ENCODE measurements at places on chromosomes 5 and 9. TPM values are rescaled to one million over a fixed set of nuclear protein-coding genes. Genes with fewer than 3 reads are reported as not detected.

- DNase-seq: no peak
Measured at GRCh38 chr9:94002316-94003140, 47.4 kb upstream of the BARX1 start.

GRCh38 chr5:142014911-142015584 is 2.2 kb upstream of the GNPDA1 start:
- DNase-seq: no peak

DNA sequence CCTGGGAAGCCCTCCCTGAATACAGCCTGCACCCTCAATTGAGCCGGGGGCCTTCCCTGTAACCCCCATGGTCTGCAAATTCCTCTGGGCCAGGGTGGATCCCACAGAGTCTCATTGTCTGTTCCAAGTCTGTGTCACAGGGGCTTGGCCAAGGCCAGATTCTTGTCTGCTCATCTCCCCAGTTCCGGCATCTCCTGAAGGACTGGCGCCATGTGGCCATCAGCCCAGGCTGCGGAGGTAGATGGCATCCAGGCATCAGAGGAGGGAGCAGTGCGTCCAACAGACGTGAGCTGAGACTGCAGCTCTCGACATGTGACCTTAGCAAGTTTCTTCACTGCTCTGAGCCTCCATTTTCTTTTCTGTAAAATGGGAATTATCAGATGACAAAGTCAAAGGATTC is 37.3 kb upstream of the RPL26L1 start:
- DNase-seq: no peak

GRCh38 chr5:91291628-91292569 is 91.2 kb downstream of the ARRDC3 start:
- DNase-seq: no peak

- no peak for DNase-seq
Measured at GRCh38 chr5:51988634-51989033, 605.4 kb downstream of the ISL1 start.

DNA sequence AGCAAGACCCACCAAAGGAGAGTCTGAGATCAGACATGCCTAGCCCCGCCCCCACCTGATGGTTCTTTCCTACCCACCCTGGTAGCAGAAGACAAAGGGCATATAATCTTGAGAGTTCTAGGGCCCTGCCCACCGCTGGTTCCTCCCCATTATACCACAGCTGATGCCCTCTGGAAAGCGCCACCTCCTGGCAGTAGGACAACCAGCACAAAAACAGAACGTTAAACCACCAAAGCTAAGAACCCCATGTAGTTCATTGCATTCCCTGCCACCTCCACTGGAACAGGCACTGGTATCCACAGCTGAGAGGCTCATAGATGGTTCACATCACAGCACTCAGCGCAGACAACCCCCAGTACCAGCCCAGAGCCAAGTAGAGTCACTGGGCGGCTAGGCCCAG is 81.2 kb upstream of the TRPC7 start:
- no peak for DNase-seq

GRCh38 chr5:77906806-77907205 is 130.7 kb upstream of the TBCA start:
- DNase-seq: no peak

DNA sequence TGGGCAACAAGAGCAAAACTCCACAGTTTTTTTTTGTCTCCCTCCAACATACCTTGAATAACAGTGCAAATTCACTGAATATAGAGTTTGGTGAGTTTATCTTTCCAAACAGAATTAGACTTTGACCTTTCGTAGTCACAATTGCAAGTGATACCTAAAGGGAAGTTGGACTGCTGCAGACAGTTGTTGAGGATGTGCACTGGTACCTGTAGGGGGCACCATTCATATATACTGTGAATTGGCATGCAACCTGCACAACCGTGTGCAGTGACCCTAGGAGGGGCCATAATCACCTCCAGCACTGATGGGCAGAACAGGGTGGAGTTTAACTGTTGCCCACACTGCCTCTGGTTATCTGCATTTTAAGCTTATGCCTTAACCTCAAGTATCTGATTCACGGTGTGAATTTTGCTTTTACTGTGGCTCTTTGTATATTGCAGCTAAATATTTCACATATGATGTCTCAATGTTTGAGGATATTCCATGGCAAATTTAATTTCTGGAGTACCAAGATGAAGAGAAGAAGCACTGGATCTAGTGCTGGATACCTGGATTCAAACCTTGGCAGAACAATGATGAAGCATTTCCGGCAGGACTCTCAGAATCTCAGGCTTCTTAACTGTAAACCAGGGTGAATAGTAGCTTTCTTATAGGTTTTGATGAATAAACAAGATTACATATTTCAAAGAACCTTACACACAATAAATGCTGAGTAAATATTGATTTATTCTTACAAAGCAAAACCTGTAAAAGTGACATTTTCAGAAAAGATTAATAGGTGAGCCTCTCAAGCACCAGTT is 144.3 kb downstream of the ACTBL2 start:
- no peak for DNase-seq

GRCh38 chr5:158364367-158364766 is 505.4 kb upstream of the CLINT1 start:
- DNase-seq: no peak

GRCh38 chr5:84383296-84383815 is 1.3 kb downstream of the EDIL3 start:
- DNase-seq: no peak

DNA sequence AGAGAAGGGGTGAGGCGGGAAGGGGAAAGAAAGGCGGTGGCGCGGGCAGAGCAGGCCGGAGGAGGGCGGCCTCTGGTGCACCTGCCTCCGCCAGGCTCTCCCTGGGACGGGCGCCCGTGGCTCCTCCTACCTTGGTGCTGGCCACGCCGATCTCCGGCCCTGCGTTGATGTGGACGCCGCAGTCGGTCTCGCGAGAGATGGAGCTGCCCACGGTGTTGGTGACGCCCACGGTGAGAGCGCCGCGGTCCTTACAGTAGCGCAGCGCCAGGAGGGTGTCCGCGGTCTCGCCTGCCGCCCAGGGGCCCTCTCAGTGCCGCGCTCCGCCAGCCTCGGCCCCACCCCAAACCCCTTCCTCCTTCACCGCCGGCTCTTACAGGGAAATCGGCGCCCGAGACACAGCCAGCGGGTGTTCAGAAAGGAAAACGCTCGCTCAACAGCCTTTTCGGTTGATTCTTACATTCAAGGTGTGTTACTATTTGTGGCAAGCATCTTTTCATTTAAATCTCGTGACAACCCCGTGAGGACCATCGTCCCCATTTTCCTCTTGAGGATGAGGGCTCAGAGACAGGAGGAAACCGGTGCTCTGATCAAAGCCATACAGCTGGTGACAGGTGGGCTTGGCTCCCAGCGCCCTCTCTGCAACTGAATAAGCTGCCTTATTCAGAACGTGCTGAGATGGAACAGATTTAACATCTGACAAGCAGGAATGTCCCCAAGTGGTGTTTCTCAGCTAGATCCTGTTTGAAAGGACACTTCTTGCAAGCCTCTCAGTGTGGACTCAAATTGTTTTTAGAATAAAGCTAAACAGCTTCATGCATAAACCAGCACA is 22.0 kb upstream of the MAPK9 start:
- no peak for DNase-seq

DNA sequence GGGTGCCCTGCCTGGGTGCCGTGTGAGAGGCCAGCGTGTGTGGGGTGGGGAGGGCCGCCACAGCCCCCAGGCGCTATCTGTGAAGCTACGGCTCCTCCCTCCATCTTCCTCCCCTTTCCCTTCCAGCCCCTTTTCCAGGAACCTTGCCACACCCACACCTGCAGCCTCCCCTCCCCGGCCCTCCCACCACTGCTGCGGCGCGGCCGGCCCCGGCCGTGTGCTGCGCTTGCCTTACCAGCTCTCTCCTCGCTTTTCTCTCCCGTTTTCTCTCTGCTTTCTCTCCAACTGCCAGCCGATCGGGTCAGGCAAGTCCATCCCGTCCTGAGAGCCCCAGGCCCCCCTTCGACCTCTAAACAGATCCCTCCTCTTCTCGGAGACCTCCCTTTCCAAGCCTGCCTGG is 21.4 kb downstream of the GOLGA2 start:
- no peak for DNase-seq

GRCh38 chr5:17430241-17430640 is 67.8 kb upstream of the TAF11L2 start:
- DNase-seq: no peak

The SPINK5 gene
- 3.2 TPM for total RNA-seq

The PCDHA9 gene
- 0.34 TPM for total RNA-seq

The SPATA31C2 gene
- not detected for total RNA-seq

The HMGXB3 gene
- total RNA-seq: 51.0 TPM

The DMRTA1 gene
- 0.99 TPM for total RNA-seq
